Stimulated activated CD8-positive, alpha-beta memory T cell treated with anti-CD3 and anti-CD28 coated beads, Interleukin-15, amount 100 ng/mL, for 24 hours (primary cell): ENCODE measurements at places on chromosomes 1 and 21.
A peak's percentile ranks its signal among the peaks of the same experiment; 100 is the strongest.

- no peak for DNase-seq
Measured at GRCh38 chr1:194060481-194060880, 874.1 kb upstream of the B3GALT2 start.

GRCh38 chr1:233998891-233999290, 94.4 kb downstream of the SLC35F3 start:
- no peak for DNase-seq

DNA sequence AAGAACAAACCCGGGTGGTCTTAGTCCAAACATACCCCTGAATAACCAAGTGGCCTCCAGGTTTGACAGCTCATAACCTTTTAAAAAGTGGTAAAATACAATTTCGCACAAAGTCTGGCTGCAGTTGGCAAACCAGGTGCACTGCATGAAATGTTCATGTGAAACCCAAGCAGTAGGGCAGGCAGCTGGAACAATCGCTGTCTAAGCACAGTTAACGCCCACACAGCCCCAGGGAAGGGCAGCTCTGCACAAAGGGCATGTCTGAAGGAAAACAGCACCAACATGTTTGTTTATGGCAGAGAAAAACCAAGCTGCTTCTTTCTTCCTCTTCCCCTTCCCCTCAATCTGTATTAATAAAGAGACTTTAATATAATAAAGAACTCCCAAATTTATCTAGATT, 49.5 kb downstream of the KIAA1614 start:
- DNase-seq = no peak

- DNase-seq = no peak
Measured at GRCh38 chr1:76250271-76250670, 175.7 kb downstream of the ST6GALNAC3 start.

- no peak for DNase-seq
Measured at GRCh38 chr1:110786802-110787327, 86.1 kb upstream of the CD53 start.

- DNase-seq = no peak
Measured at GRCh38 chr1:52640697-52641096, 7.7 kb downstream of the SHISAL2A start.

DNA sequence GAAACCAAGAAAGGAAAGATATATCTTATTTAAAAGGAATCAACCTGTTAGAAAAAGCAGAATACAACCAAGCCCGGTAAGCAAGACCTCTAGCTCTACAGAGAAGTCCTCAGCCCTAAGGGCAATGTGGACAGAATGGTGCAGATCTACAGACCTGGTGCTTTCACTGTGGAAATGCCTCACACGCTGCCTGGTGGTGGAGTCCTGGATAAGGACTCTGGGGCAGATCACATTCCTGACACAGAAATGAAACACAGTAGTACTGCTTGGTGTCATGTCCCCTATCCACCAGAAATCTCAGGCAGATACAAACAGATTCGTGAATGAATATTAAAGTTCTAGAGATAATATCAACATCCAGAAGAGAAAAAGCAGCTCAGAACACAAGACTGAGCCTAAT, 6.8 kb downstream of the CNN3 start:
- DNase-seq = no peak

- no peak for DNase-seq
Measured at GRCh38 chr1:208593306-208594006, 349.3 kb upstream of the PLXNA2 start.

DNA sequence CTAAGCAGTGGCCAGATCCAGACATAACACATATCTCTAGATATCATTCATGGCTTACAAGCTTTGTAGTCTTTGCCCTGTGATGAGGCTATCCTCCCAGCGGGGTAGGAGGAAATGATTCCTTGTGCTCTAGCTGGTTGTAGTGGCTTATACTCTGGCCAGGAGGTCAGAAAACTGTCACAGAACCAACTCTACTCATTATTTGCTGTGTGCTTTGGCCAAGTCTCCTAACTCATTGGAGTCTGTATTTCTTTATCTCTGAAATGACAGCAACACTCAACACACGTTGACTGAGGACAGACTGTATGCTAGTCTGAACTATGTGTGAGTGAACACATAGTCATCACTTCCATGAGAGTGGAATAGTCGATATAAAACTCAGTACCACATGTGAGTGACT, 116.7 kb upstream of the F3 start:
- DNase-seq = no peak

DNA sequence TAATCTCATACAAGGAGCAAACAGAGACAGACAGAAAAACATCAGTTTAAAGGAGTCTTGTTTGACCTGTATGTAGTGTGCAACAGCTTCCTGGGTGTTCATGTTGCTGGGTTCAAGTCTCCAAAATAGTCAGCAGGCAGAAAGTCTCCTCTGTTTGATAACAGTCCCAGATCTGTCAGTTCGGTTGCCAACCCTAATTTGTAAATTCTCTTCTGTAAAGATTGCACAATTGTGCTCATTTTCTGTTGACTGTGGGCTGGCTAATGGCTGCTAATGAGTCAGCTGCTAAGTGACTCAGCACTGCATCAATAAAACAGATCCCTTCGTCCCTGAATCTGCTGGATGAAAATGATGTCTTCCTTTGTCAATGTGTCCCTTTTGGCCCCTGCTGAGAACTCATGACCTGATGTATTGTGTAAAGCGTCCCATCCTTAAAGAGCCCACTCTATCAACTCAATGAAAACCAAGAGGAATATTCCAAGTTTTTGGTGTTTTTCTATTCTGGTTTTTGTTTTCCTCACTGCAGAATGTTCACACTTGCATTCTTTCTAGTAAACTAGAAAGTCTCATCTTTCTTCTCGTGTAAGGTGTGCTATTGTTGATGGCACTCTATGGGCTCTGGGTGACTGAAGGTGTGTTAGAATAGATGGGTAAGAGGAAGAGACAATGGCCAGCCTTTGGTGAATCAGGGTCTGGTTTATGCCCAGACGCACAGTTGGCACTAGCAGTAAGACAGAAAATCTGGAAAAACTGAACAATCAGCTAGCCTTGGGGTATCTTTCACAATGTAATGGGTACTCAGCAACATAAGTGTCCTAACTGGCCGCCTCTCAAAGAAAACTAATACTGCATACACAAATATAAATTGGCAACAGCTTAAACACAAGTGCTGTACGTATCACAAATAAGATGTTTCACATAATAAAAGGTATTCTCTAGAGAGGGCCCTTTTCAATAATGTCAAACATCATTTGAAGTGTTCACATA, 75.1 kb upstream of the SIPA1L2 start:
- no peak for DNase-seq

GRCh38 chr1:145823565-145824498, at the start of the genes POLR3C and RNF115:
Gene POLR3C, plus strand, starts transcription at chr1:145824200. Its CDS starts 1,577 bp downstream, at chr1:145825777.
Gene RNF115, minus strand, starts transcription at chr1:145824095. Its CDS starts 222 bp downstream, at chr1:145823873.
- peak; percentile 56 for DNase-seq

GRCh38 chr21:37647781-37648180, 268.5 kb downstream of the KCNJ6 start:
- no peak for DNase-seq

DNA sequence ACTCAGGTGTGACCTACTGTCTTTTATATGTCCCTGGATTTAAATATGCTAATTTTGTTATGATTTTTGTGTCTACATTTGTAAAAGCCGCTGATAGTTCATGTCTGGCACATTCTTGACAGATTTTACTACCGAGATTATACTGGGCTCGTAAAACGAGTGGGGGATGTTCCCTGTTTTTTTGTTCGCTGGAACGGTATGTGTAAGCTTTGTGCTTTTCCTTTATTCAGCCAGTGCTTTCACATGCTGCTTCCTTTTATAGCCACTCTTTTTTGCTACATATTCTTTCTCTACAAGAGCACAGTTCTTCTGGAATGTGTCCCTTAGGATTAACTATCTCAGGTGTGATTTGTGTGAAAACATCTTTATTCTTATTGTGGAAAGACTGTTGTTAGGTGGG, 46.6 kb downstream of the ADARB1 start:
- DNase-seq = no peak

GRCh38 chr1:40930174-40930964, 49.1 kb upstream of the CTPS1 start:
- DNase-seq = no peak

DNA sequence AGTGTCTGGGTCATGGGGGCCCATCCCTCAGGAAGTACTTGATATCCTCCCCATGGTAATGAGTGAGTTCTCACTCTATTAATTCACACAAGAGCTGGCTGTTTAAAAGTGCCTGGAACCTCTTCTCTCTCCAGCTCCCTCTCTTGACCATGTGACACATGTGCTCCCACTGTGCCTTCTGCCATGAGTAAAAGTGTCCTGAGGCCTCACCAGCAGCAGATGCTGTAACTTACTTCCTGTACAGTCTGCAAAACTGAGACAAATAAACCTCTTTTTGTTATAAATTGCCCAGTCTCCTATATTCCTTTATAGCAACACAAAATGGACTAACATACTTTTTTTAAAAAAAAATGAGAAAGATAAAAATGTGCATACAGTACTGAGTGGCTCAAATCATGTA, 24.0 kb downstream of the PUM1 start:
- no peak for DNase-seq

DNA sequence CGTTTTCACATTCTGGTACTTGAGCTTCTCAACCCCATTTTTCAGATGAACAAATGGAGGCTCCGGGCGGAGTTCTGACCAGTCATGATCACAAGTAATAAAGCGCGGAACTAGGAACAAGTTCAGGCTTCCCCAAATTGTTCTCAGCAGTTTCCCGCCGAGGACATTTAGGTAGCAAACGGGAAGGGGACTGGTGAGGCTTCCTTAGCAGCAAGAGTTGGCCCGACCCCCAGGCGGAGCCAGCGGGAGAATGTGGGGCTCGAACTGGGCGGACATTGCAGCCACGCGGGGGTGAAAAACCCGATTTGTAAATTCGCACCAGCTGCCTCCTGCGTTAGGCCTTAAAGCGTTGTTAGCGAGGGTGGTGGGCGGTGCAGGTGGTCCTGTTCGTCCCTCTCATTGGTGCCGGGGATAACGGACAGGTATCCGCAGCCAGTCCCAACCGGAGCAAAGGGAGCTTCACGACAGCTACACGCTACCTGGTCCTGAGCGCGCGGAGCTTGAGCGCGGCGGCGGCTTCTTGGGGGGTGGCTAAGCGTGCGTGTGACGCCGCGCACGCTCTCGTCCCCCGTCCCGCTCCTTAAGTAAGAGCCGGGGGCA, 15.3 kb downstream of the SEMA6C start:
- peak; percentile 42 for DNase-seq

DNA sequence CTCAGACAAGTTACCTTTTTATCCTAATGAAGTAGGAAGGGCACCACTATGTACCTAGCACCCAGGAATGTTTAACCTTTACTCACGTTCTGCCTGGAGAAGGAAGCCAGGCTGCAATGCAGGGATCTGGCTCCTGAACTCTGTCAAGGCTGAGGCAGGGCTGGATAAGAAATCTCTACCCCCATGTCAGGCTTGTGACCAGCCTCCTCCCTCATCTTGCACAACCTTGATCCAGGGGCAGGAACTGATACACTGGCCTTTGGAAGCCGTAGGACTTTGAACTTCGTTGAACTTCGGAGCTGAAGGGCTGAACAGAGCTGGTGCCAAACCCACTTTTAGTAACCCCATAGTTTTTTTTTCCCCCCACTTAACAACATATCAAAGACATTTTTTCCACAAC, 8.0 kb upstream of the AKR1A1 start:
- no peak for DNase-seq
